ENCODE measurements at places on chromosomes 3 and 15.

DNA sequence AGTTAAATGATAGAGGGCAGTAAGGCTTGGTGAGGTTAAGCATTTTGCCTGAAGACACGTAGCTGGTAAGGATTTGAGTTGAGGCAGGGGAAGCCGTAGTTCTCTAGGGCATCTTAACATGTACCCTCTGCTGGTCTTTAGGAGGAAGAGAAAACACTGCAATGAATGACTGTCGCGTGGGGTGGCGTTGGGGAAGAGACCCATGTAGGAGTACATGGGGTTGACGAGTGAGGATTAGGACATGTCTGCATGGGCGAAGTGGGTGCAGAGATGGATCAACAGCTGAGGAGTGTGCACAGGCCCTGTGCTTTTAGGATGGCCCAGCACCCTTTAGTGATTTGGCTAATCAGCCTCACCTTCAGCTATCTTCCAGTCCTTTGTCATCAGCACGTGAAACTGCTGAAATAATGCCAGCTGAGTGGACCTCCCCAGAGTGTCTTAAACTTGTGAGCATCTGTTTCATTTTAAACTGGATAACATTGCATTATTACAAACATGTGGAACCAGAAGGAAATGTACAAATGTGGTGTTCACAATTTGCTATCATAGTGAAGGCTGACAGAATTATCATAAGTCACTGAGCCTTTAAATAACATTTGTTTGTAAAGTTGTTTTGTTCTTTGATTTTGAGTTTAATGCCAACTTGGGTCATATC is 15.3 kb downstream of the P2RY14 start:
- no peak for DNase-seq

GRCh38 chr15:84910928-84911623 is 26.6 kb downstream of the SLC28A1 start:
- DNase-seq, result no peak

DNA sequence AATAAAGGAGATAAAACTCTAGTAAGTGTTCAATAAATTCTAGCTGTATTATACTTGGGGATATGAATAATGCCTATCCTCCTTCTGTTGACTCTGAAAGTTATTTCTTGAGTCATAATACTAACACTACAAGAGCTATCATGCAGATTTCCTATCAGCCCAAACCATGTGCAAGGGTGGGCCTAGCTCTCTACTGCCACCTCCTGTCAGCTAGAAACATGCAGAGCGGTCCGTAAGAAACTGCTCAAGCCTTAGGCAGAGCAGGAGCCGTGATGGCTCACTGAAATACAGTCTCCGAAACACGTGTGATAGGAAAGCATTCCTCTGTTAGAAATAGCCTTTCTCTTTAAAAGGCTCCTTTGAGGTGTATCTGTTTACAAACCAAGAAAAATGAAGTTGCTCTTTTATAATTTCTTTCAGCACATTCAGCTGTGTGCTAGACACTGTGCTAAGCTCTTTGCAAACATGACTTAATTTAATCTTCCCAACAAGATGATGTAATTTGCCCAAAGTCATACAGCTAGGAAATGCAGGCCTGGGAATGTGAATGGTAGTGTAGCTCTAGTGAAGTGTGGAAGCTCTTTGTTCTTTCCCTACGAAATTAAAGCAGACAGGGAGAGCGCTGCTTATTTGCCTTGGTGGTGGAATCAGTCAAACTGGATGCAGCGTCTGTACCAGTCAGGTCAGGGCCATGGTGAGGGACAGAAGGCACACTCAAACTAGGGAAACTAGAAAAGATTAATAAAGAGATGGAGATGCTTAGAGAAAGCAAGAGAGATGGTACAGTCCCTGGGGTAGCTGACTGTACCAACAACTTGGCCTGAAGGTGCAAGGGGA is 43.1 kb downstream of the MTHFS start:
- DNase-seq, result peak; percentile 75

DNA sequence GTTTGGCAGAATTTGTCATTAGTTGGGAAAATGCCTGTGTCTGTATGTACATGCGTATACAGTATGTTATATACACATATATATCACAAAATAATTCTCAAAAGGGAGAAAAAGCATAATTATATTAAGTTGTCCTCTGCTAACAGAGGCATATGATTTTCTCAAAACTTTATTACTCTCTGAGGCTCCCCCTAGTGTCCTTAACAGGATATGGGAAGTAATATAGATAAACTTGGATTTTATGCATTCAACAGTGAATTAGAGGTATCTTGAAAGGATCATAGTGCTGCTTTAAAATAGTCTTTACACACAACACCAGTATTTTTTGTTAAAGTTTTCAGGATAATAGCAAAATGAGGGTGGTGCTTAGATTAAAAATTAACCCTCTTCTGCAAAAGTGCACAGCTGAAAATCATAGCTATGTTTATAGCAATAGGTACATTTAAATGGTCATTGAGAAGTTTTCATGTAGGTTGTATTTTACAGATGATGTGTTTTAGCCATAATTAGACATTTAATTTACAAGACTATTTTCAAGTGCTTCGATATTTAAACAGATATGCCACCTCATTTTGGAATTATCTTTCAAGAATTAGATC is 454.0 kb upstream of the ROBO2 start:
- DNase-seq, result peak; percentile 25

DNA sequence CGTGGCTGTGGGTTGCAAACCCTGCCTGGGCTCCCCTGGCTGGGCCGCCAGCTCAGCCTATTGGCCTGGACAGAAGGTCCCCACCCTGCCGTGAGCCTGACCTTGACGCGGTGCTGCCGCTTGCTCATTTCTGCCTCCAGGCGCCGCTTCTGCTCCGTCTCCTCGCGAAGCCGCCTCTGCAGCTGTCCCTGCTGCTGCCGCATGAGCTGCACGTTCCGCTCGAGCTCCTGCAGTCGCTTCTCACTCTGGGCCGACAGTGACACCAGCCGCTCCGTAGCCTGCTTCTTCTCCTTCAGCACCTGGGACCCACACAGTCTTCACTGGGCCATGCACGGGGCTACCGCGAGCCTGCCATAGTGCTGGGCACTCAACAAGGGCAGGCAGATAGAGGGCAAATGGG is 21.7 kb downstream of the KIF7 start:
- DNase-seq, result no peak

DNA sequence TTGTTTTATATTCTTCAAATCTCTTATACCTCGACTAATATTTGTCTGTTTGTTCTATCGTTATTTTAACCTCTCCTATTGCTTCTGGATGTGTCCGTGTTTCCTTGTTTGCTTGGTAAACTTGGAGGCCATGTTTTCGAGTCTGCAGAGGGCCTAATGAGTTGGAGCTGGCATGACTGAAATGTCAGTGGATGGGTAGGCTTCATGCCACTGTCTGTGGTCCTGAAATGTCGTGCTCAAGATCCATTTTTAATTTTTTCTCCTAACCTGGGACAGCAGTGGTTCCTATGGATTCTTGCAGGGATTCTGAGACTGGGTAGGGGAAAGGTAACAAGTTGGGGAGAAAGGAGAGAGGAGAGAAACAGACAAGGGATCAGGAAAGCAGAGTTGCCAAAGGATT is 18.8 kb upstream of the GASK1A start:
- no peak for DNase-seq

DNA sequence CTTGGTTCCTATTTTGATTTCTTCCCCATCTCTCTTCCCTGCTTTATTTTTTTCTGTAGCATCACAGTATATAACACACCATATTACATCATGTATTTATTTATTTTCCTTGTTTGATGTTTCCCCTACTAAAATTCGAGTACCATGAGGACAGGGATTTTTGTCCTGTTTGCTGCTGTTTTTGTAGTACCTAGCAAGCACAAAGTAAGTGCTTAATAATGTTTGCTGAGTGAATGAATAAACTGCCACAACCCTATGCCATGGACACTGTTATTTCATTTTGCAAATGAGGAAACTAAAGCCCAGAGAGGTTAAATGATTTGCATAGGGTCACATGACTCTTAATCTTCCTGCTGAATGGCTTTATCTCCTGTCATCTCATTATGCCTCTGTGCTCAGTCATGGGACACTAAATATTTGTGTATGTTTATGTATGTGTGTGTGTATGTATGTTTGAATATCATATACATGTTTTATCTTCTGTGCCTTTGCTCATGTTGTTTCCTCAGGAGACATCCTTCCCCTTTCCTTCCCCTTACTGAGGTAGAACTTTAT is 26.1 kb upstream of the MGA start:
- no peak for DNase-seq

GRCh38 chr3:187292631-187293515 is 1.3 kb upstream of the MASP1 start:
- DNase-seq, result no peak

DNA sequence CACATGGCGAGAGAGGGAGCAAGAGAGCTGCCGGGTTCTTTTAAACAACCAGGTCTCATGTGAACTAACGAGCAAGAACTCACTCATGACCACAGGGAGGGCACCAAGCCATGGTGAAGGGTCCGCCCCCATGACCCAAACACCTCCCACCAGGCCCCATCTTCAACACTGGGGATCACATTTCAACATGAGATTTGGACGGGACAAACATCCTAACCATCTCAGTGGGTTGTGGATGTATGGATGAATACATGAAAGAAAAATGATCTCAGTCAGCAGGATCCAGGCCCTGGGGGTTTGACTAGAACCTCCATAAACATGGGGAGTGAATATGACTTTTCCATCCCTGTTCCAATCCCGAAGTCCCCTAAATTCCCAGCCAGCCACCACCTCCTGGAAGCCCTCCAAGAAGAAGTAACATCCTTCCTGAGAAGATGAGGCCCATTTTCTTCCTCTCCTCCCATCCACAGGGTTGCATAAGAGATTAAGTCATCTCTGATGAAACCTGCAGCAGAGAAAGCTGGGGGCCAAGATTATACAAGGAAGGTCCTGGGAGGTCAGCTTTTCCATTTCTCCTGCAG is 9.5 kb downstream of the CAV3 start:
- no peak for DNase-seq

GRCh38 chr3:73401059-73401458 is 223.7 kb downstream of the PDZRN3 start:
- DNase-seq, result no peak

DNA sequence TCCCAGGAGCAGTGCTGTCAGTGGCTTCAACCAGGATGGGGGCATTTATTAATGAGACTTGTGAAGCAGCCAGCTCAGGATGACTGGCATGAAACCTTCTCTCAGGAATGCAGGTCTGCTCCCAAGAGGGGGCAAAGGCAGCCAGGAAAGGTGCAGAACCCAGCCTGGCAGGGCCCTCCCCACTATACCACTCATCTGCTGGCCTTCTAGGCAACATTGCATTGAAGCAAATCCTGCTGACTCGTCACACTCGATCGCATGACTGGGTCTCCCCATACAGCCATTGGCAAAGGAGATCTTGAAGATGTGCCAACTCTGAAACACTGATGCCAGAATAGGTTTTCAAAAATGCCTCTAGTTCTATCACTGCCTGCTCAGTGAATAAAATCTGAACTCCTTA is 65.7 kb upstream of the CMTM7 start:
- DNase-seq, result no peak

DNA sequence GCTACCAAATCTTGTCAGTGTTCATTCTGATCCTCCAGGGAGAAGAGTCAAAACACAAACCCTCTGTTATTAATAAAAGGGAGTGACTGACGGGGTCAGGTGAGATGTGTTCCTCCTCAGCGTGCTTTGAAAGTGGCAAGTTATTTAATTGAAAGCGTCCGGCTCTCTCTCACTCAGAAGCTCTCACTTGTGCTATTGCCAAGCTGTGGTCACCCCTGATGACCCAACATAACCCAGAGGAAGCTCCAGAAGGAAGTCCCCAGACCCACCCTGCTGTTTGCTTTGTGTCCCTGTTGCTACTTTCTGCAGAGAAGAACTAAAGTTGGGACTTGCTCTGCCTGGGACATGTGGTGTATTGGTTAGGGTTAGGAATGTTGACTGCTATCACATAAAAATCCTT is 235.6 kb downstream of the EDEM1 start:
- no peak for DNase-seq

GRCh38 chr3:184085389-184085852 is 11.4 kb upstream of the HTR3E start:
- no peak for DNase-seq

DNA sequence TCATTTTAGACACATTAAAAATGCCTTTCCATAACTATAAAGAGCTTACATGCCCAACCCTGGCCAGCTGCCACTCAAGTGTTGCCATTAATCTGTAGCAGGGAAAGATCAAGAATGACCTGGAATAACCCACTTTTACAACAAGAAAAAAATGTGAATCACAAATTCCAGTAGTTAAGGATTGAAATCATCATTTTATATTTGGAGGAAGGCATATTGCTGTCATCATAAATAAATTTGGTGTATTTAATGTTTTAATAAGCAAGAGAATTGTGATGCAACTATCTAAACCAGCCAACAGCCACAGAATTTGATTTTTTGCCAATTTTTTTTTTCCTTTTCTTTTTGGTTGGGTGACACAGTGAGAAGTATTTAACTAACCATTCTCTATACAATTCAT is 240.0 kb upstream of the SEMA6D start:
- no peak for DNase-seq

- DNase-seq, result no peak
These were observed 111.0 kb downstream of the ADAMTS17 start for GRCh38 chr15:100230784-100231183.

GRCh38 chr3:71973274-71974030 is 188.5 kb upstream of the PROK2 start:
- no peak for DNase-seq

DNA sequence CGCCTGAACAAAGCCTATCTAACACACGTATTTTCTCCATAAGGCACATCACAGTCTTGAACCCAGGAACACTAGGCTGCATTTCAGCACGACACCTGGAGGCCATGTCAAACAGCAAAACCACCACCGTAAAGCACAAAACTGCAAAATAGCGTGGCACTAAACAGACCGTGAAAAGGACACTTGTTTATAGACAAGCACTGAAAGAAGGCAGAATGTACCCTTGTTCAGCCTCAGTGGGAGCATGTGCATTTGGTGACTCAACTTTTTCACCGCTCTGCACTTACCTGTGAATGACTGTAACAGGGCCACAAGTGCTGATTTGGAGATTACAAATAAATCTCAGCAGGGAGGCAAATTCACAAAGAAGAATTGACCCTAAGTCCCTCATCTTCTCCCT is 80.8 kb downstream of the ISG20 start:
- no peak for DNase-seq

GRCh38 chr15:54282228-54282836 is 304.1 kb downstream of the UNC13C start:
- DNase-seq, result no peak

DNA sequence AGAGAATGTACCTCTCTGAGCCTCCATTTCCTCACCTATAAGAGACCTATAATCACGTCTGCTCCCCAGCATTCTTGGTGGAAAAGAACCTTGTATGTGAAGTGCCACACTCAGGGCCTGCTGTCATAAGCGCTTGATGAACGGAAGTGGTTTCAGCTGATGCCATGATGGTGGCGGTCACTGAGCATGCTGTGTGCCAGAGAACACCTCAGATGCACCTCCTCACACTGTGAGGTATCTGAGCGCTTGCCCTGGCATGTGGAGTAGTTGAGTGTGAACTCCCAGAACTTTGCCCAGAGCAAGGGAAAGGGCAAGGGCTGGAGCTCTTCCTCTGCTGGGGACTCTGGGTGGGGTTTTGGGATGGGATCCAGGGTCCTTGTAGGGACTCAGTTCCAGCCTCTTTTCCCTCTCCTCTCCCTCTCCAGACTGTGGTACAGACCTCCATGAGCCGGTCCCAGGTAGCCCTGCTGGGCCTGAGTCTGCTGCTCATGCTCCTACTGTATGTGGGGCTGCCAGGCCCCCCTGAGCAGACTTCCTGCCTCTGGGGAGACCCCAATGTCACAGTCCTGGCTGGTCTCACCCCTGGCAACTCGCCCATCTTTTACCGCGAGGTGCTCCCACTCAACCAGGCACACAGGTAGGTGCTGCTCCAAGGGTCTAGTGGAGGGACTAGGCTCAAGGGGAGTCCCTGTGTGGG is 2.7 kb downstream of the ABHD14A start:
- no peak for DNase-seq

All from amniotic stem cell (primary cell).